ENCODE measurements at places on chromosomes 11 and 22. TPM values are rescaled to one million over a fixed set of nuclear protein-coding genes. Genes with fewer than 3 reads are reported as not detected.

The SLN gene
- 5.1 TPM for polyA plus RNA-seq

The MS4A6E gene
- polyA plus RNA-seq, result not detected

The C22orf31 gene
- polyA plus RNA-seq, result 0.20 TPM

The FXYD6 gene
- polyA plus RNA-seq, result 445 TPM

The NRGN gene
- 3.3 TPM for polyA plus RNA-seq

The MICAL3 gene
- polyA plus RNA-seq, result 31.9 TPM

The SIAE gene
- polyA plus RNA-seq, result 5.1 TPM

The ATF4 gene
- 398 TPM for polyA plus RNA-seq

The CBLIF gene
- polyA plus RNA-seq, result not detected

The SNX32 gene
- 0.80 TPM for polyA plus RNA-seq
